Activated CD8-positive, alpha-beta T cell treated with anti-CD3 and anti-CD28 coated beads, Interleukin-2, amount 10 ng/mL, durations not matched to agents 7 days and 5 days (primary cell): ENCODE measurements at places on chromosomes 5 and 9.

DNA sequence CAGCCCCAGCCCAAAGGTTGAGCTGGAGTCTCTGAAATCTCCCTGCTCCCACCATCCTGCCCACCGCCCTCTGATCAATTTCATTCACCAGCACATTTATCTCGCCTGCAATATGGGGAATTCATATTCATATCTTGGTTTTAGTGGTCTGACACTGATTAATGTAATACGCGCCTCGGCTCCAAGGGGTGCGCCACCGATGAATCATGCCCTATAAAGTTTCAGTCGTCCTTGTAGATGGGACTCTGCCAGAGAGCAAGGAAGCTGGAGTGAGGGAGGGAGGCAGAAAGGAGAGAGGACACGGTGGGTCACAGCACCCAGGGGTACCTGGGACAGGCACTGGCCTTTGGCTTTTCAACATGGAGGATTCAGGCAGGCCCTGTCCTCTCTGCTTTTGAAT, 8.9 kb downstream of the IRX1 start:
- no peak for DNase-seq

GRCh38 chr9:107815782-107816560, 326.4 kb upstream of the KLF4 start:
- DNase-seq, result no peak

GRCh38 chr9:34553511-34554021, 30.8 kb upstream of the ENHO start:
- no peak for DNase-seq

DNA sequence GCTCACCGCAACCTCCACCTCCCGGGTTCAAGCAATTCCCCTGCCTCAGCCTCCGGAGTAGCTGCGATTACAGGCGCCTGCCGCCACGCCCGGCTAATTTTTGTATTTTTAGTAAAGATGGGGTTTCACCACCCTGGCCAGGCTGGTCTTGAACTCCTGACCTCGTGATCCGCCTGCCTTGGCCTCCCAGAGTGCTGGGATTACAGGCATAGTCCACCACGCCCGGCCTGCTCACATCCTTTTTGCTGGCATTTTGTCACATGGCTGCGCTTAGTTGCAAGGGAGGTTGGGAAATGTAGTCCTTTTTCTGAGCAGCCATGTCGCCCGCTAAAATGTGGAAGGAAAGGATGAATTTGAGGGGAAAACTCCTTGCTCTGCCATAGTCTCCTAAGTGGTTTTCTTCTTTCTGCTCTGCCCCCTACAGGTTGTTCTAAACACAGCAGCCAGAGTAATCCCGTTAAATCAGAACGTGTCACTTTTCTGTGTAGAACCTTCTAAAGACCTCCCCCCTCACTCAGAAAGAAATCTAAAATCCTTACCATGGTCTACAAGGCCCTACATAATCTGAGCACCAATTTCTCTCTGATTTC, 57.8 kb upstream of the HSPA9 start:
- DNase-seq, result no peak

DNA sequence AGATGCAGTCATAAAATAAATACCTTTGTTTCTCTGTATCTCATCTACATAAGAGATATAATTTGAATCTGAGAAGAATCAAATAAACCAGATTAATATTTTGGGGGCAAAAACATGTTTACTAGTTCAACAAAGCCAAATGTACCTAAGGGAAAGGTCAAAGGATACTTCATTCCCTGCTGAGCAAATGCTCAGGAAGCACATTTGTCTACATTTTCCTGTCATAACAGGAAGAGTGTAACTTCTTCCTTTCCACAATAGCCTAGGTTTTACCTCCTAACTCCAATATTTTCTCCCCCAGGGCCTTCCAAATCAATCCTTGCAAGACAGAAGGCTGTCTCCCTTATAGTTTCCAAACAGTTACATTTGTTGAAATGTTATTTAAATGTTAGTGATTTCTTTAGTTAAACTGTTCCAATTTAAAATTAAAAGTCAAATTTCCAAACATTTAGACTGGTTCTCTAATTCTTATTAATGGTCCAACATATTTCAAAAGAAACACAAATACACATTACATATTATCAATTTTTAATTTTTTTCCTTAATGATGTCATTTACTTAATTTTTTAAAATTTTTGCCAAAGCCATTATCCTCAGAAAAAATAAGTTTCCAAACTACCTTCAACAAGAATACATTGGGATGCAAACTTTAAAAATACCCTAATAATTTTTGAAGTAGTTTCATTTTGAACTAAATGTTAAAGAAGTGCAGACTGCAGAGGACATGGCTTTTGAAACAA, 67.8 kb downstream of the MEF2C start:
- DNase-seq, result no peak

- DNase-seq, result no peak
These were observed 193.3 kb downstream of the PSAT1 start for GRCh38 chr9:78490231-78490630.

- DNase-seq, result no peak
These were observed 67.8 kb downstream of the AK8 start for GRCh38 chr9:132810314-132810713.

DNA sequence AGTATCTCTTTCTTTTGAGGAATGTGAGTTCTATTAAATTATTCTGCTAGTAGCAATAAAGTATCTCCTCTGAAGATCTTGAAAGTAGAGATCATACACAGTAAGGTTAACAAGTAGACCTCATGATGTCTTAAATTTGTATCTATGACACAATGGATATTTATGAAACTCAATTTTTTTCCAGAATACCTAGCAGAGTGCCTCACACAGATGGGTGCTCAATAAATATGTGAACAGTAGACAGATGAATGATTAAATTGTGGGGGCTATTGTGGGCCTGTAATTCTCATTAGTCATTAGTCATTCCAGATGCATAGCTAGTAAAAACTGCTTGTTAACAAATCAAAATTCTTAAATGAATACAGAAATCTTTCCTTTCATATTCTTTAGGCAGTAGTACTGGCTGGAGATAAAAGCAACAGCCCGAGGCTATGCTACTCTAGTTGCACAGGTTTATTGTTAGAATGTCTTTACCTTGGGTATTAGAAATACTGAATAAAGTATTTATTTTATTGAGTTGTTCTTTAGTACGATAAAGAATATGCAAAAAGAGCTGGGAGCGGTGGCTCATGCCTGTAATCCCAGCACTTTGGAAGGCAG, 22.0 kb downstream of the CHD1 start:
- DNase-seq, result no peak

GRCh38 chr9:137319739-137320551, 17.9 kb upstream of the NRARP start:
- DNase-seq, result no peak

DNA sequence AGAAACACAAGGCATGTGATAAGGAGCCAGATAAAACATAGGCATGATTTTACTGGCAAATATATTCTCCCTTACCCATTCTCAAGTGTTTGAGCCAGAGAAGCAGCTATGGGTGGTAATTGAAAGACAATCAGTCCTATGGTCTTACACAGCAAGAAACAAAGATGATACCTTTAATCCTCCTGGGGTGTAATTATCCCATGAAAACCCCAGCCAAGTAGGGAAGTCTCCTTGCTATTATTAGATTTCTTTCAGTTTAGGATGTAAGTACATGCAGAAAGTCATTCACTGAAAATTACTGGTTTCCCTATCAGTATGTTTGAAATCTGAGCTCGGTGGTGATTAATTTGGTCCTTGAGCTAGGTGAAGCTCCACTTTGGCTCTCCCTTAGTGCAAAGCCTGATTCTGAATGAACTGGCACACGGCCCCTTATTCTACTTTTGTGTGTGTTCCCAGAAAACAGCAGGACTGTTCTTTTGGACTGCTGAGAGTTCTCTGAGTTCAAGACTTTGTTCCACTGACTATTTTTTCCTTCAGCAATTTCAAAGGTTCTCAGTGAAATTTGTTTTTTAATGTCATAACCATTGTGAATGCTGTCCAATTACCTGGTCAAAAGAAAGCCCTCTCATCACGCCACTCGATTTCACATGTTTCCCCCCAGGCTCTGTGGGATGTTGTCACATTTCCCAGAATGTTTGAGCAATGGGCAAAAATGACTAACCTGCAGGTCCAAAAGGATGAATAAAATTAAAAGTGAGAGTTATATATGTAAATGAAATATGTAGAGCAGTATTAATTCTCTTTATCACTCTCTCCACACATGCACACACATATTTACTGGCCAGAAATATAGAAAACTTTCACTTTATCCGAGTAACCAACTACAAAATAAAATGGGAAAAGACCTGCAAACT, 343.0 kb downstream of the RAB3C start:
- DNase-seq, result no peak

GRCh38 chr5:159456722-159457465, 126.6 kb upstream of the IL12B start:
- DNase-seq, result peak; percentile 51

GRCh38 chr5:52903142-52903541, 86.0 kb upstream of the ITGA2 start:
- no peak for DNase-seq

- no peak for DNase-seq
These were observed 10.8 kb downstream of the TCF7 start for GRCh38 chr5:134125039-134126015.

DNA sequence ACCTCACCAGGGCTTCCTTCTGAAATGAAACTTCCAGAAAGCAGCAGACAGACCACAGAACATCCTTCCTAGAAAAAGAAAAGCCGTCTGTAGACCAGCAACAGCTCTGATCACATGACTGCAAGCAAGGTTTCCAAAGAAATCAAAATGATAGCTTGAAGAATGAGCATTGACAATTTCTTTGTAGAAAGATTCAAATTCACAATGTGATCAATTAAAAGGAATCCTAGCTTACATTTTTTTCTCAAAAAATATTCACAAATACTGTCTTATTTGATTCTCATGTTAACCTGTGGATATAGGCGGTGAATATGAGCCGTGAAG, 144.9 kb downstream of the MTX3 start:
- DNase-seq, result no peak

- no peak for DNase-seq
These were observed 499.4 kb downstream of the ISL1 start for GRCh38 chr5:51882647-51883046.

DNA sequence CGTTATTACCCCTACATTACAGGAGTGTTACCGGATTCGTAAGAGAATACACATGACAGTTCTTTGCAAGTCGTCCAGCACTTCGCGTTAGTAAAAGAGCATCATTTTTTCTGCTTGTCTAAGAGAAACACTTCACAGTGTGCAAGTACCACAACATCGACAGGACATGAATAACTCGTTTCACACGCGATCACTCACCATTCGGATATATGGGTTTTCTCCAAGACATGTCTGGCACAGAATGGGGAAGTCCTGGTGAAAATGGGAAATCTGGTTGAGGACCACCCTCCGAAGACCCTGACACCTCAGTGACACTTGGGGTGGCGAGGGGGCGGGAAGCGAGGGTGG, 642 bp downstream of the RBM22 start:
- DNase-seq, result no peak

DNA sequence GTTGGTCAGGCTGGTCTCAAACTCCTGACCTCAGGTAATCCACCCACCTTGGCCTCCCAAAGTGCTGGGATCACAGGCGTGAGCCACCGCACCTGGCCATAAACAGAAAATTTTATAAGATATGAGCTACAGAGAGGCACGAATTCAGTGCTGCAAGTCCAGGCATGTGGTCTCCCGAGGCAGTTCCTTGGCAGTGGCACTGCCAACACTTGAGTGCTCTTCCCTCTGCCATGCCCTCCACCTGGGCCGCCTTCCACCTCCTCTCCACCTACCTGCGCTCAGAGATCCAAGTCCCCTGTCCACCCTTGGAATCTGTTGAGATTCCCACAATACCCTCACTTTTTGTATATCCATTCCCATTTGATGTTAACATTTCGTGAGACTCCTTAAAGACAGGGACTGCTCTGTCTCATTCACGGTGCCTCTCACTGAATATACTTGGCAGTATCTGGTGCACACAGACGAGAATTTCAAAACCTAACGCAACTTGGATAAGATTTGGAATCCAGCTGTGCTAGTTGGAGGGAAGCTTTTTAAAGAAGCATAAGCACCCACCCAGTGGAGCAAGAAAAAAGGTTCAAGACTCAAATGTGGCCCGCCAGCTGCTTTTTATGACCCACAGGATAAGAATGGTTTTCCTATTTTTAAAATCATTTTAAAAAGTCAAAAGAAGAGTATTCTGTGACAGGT, 68.3 kb downstream of the DCP2 start:
- no peak for DNase-seq

DNA sequence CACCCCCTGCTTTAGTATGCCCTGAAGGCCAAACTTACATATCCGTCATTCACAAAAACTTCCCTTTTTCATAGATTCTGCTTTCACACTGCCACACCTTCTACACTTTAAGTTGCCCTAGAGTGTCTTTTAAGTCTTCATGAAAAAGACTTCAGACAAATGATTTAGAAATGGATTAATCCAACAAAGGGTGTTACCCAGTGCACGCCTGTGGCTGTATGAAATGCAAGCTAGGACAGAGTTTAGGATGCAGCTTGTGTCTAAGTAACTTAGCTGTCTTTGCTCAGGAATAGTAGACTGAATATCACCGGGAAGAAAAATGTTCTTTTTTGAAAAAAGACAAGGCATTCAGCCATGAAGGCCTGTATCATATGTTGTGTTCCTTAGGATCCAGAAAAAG, 210.0 kb downstream of the MPDZ start:
- DNase-seq, result no peak

DNA sequence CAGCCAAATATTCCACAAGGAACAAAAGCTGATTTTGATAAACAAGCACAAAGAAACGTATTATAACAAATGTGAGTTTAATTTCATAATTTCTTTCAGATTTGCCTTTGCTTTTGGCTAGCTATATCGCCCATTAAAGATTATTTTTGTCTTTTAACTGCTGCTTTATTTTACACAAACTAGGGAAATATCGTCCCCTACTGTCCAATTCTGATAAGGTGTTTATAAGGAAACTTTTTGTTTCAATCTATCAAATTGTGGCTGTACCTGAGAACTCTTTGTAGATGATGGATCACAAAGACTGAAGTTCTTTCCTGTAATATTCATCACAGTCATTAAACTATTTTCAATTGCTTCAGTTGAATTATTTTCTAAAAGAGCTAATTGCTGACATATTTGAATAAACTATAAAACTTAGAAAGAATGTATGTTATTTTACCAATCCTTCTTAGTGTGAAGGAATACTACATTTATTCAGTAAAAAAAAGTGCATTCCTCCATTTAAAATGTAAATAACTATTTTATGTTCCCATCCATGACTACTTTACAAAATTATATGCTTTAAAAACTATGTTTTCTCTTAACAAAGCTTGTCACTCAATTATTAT, 431.3 kb upstream of the ITGA1 start:
- DNase-seq, result no peak
